ENCODE measurements at places on chromosomes 3 and 15. TPM values are rescaled to one million over a fixed set of nuclear protein-coding genes. Genes with fewer than 3 reads are reported as not detected.

Gene C3orf70
- 12.9 TPM for total RNA-seq

GRCh38 chr3:170162630-170163029 lies 18.9 kb downstream of the PHC3 start:
- DNase-seq: no peak

Gene TAMM41
- 30.6 TPM for total RNA-seq

Gene SCG5
- 2.5 TPM for total RNA-seq

- no peak for DNase-seq
Measured at GRCh38 chr3:79477242-79477641, 290.6 kb downstream of the ROBO1 start.
